Mucosa of descending colon (tissue), 3 donors: ENCODE measurements at places on chromosomes 6 and 20.

DNA sequence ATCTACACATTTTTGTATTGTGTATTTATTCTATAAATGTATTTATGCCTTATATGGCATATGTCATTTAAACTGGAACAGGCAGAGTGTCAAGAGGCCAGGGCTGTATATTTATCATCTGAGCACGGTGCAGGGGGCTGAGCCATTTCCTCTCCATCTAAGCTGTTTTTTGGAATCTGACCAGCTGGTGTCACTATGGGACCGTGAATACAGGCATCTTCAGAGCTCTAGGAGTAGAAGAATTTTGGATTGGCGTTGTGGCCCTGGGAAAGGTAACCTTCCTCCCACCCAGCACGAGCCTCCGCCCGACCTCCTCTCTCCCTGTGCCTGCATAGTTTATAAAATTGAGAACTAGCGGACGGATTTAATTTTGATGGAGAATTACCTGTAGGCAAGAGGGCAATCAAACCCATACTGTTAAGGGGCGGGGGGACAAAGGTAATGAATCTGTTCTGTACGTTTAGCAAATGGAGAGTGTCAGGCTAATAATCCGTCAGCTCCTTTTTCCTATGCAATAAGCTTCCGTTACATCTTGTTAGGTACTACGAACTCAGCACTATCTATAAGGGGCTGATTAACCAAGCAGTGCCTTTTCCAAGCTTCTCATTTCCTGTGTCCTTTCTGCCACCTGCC lies 29.0 kb upstream of the EEF1E1 start:
- peak; percentile 79 for DNase-seq

DNA sequence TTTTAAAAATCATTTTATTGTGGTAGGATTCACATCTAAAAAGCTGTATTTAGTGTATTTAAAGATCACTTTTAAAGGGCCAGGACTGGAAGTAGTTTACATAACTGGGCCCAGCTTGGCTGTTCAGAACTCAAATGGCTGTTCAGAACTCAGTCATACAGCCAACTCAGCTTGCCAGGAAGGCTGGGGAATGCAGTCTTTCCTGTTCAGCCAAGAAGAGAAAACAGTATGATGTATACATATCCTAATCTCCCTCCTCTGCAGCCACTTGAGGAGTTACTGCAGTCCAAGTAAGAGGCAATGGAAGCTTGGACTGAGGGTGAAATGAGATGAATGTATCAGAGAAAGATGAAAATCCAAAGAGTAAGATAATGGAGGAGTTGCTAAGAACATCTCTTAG lies 24.6 kb downstream of the DSTN start:
- DNase-seq = peak; percentile 52

GRCh38 chr6:85464722-85465150 lies 14.9 kb downstream of the NT5E start:
- no peak for DNase-seq

- no peak for DNase-seq
These were observed 113.6 kb upstream of the ID4 start for GRCh38 chr6:19723545-19723944.

- DNase-seq = no peak
These were observed 8.9 kb upstream of the CHD6 start for GRCh38 chr20:41627001-41627495.
